ENCODE measurements at places on chromosomes 3 and 15.

DNA sequence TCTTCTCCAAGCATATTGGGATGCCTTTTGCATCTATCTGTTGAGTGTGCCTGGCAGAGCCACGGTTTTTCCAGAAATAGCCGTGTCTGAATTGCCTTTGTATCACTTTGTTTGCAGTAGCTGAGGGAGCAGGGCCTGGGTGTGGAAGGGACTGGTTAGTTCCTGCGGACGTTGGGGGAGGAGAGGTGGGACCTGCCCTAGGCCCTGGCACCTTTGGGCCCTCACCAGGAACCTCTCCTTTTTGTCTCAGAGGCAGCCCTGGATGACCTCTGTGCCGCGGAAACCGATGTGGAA lies 18.6 kb downstream of the ATRIP start:
- DNase-seq: no peak

DNA sequence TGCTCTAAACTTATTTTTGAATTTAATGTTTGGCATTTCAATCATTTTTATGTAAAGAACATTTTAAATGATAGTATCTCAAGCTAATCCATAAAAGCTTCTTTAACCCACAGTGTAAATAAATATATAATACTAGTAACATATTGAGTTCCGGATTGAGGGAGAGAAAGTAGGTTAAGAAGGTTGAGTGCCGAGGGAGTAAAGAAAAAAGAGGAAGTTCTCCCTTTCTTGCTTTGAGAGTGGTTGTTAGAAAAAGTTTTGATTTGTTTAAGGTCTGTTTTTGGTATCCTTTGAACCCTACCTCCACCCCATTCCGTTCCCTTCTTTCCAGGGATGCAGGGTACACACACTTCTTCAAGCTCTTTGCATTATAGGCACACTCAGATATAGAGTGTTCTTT lies 130.8 kb downstream of the VPS8 start:
- no peak for DNase-seq

GRCh38 chr3:142046320-142047020 lies 102.9 kb downstream of the TFDP2 start:
- no peak for DNase-seq

GRCh38 chr3:41290736-41291135 lies 91.4 kb downstream of the CTNNB1 start:
- no peak for DNase-seq

DNA sequence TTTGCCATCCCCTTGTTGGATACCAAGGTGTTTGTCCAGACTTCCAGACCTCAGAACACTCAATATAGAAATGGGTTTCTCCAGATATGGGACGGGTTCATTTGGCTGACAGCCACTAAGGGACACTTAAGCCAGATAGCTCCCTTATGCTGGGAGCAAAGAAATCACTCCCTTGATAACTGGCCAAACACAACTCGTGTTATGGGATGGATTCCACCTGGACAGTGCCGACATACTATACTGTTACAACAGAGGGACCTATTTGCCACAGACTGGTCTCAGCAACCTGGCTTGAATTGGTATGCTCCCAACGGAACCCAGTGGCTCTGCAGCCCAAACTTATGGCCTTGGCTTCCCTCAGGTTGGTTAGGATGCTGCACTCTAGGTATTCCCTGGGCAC lies 114.0 kb upstream of the PLCL2 start:
- no peak for DNase-seq

GRCh38 chr15:64070106-64070505 lies 23.5 kb downstream of the CIAO2A start:
- DNase-seq: no peak

All from stromal cell of bone marrow (primary cell).